ENCODE measurements at places on chromosomes 7 and 10.

- DNase-seq, result no peak
Observed at GRCh38 chr10:91634898-91635297, 2.0 kb upstream of the PPP1R3C start.

DNA sequence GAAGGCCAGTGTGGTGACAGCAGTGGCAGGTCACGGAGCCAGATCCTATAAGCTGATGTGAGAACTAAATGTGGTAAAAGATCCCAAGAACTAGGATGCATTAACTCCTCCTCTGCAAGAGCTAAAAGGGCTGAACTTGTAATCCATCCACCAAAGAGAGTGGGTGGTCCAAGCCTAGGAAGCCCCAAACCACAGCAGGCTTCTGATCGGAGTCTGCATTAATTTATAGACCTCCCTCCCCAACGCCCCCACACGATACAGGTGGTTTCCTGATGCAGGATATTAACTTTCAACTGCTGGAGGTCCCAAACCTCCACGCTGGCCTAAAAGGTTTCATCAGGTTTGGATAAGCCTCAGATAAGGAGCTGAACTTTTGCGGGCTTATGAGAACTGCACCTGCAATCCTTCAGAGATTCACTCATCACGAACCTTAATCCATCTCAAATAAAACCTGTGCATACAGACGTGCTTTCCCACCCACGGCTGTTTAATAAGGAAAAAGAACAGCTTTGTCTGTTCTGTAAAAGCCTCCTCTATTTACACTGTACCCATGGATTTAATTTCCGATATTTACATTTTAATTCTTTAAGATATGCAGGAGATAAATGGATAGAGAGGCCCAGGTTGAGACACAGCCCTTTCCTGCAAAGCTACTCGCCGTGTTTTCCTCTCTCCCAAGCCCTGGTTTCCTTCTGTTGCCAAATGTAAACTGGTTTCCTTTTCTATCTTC is 74.9 kb downstream of the GFRA1 start:
- DNase-seq, result no peak

DNA sequence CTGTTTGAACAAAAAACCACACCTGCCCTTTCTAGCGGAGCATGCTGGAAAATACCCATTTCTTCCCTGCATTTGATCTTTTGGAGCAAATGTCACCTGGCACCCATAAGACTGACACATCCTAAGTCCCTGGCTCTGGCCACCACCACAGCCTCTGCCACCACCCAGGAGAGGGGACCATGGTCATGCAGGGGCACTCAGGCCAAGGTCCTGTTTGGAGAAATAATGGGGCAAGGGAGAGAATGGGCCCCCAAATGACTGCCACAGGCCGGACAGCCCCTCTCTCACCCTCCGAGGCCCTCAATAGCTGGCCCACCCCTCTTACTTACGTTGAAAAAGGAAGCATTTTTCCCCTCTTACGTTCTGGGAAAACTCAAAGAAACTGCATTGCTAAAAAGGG is 35.4 kb downstream of the RGS10 start:
- DNase-seq, result no peak

DNA sequence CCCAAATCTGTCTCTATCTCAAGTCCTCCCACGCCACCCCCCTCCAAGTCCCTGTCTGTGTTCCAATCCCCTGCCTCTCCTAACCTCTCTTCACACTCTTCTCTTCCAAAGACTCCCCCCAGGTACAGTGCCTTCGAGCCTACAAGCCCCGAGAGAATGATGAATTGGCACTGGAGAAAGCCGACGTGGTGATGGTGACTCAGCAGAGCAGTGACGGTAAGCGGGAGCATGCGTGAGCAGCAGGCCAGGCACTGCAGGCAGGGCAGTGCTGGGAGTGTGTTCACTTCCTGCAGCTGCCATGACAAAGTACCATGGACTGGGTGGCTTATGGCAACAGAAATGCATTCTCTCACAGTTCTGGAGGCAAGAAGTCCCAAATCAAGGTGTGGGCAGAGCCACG is 23.4 kb downstream of the ARHGEF5 start:
- no peak for DNase-seq

GRCh38 chr10:77214799-77215198 is 422.8 kb downstream of the KCNMA1 start:
- no peak for DNase-seq

DNA sequence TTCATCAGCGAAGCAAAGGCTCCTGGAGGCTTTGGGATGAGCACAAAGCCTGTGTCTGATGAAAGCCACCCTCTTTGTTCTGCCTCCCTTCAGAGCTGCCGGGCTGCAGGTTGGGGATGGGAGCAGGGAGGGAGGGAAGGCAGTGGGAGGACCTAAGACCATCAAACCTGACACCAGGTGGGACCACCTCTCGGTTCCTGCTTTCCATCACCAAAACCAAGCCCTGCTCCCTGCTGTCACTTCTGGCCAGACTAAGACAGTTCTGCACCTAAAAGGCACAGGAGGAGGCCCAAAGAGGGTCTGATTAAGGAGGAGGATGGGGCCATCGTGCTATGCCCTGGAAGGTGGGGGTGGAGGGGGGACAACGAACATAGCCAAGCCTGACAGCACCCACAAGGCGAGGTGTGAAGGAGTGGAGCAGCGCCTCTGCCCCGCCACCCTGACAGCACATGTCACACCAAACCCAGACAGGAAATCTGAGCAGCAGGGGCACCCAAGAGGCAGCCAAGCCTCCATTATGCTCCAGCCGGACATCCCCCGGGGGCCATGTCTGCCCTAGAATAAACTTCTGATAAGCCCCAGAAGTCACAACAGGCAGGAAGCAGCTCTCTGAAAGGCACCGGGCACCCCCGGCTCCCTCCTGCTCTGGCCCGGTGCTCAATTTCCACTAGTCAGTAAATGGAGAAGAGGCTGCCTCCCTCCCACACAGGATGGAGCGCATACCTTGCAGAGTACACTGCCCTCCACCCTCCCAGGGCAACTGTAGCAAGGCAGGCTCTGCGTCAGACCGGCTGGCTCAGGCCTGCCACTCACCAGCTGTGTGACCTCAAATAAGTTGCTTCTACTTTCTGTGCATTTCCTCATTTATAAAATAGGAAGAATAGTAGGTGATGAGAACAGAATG is 48.9 kb downstream of the DLG5 start:
- DNase-seq, result peak; percentile 30

- DNase-seq, result no peak
Observed at GRCh38 chr10:27345455-27345920, 104.9 kb upstream of the ACBD5 start.

- no peak for DNase-seq
Observed at GRCh38 chr10:3902054-3902808, 117.2 kb upstream of the KLF6 start.

DNA sequence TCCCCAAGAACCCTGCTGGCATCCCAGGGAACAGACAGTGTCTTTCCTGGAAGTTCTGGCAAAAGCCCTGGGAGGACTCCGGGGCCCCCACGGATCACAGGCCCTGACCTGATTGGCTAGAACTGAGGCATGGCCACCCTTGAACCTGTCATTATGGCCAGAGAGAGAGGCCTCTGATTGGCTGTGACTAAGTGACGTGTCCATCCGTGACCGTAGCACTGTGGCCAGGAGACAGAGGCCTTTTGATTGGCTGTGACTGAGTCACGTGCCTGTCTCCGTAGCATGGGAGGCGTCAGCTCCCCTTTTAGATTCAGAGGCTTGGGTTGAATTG is 163.8 kb downstream of the RGS10 start:
- DNase-seq, result no peak

- DNase-seq, result no peak
Observed at GRCh38 chr7:139436806-139437205, 46.7 kb downstream of the KLRG2 start.

- no peak for DNase-seq
Observed at GRCh38 chr7:17153536-17153935, 144.9 kb upstream of the AHR start.

DNA sequence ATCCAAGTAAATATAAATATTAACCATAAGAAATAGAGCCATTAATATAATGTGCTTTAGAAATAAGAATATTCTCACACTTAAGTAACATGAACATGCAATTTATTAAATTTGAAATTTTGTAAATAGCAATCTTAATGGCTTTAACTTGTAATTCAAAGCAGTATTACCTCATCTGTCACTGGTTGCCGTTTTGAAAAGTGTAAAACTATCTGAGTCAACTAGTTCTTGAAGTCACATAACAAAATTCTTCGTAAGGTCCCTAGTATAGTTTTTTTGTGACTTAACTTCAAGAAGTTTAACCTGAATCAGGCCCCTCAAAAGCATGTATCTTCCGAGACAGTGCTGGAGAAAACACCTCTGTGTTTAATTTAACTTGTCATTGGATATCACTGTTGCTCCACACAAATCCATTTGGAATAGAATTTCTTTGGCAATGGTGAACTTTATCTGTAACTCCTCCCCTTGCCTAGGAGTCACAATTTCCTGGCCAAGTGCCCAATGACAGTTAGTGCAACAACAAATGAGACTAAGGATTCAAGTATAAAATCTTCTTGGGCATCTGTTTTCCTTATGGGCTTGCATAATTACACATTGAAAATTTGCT is 47.1 kb downstream of the NT5C2 start:
- no peak for DNase-seq

DNA sequence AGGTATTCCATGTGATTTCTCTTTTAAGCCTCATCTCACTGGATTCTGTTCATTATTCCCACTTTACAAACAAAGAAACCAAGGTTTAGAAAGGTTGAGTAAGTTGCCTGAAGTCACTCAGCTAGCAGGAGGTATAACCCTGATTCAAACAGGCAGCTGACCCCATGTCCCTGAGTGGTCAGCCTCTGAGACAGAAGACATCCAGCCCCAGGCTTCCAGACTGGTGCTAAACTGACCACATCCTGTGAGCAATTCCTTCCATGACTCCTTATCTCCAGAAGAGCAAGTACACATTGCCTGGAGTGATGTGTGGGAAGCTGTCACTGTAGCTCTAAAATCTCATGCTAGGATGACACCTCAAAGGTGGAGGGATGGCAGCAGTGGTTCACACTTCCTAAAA is 3.7 kb downstream of the PLPP4 start:
- no peak for DNase-seq

DNA sequence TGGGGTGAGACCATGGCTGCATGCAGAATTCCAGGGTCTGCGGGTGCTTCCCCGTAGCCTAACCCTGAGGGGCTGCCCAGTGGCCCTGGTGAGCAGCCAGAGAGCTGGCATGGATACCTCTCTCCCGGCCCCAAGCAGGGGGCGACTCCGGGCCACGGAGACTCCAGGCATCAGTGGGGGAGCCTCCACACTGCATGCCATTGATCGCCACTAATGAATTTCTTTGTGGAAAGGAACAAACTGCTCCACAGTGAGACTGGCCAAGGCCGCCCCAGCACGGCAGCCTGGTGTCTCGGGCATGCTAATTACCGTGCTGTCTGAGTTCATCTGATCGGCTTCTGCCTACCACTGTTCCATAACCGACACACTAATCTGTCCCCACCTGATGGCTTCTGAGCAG is 184.4 kb downstream of the GRID1 start:
- DNase-seq, result no peak

GRCh38 chr10:11225935-11226334 is 208.3 kb downstream of the CELF2 start:
- no peak for DNase-seq

GRCh38 chr7:45408409-45408737 is 165.8 kb upstream of the ADCY1 start:
- DNase-seq, result no peak

GRCh38 chr7:156173346-156173745 is 361.1 kb upstream of the SHH start:
- no peak for DNase-seq

DNA sequence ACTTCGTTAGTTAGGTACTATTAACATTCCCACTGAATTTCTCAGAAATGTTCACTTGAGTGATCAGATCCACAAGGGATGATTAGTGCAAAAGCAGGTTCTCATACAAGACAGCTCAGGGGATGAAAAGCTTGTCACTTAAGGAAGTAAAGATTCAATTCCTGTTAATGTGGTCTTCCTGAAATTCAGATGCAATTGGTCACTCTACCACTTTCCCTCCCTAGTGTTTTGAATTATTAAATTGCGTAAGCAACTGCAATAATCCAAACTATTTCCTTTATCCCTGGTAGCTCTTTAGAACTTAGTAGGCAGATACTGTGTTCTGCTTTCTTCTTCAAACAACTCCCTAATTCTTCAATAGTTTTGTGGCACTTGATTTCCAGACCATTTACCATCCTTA is 121.4 kb downstream of the MAGI2 start:
- DNase-seq, result no peak

GRCh38 chr7:158321936-158322615 is 265.5 kb downstream of the PTPRN2 start:
- no peak for DNase-seq

DNA sequence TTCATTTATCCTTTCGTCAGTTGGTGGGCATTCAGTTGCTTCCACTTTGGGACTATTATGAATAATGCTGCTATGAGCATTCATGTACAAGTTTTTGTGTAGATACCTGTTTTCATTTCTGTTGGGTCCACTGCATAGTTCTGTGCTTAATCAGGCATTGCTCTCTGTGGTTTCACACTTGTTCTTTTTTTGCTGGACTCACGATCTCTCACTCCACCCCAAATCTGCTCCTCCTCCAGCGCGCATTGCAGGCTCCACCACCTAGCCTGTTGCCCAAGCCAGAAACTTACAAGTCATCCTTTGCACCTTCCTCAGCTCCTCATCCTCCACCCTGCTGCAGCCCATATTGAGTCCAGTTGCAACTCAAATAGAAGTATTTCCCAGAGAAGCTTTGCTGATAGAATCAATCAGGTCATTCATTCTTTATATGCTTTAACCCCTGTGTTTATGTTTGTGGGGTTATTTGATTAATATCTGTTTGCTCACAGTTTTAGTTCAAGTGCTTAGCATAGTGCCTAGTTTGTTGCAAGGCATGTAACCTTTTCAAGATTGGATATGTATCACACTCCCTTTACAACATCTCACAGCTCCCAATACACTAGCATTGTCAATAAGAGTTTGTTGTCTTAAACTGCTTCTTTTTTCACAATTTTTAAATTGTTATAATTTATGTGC is 16.6 kb upstream of the AFAP1L2 start:
- DNase-seq, result no peak
